ENCODE measurements at places on chromosomes 5 and 9.

DNA sequence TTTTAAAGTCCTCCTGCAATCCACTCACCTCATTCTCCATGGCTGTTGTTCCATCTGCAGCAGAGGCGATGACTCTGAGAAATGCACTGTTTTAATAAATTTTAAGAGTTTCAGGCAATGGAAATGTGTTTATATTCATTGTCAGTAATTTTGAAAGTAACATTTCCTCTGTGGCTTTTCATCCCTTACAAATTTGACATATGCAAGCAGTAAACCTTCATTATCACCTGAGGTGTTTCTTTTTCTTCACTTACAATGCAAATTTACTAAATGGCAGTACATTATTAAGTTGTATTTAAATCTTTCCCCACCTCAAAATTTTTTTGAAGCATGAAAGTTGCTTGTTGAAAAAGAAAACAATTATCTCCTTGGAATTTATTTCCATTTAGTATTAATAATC lies 136.9 kb downstream of the DIRAS2 start:
- DNase-seq: no peak

DNA sequence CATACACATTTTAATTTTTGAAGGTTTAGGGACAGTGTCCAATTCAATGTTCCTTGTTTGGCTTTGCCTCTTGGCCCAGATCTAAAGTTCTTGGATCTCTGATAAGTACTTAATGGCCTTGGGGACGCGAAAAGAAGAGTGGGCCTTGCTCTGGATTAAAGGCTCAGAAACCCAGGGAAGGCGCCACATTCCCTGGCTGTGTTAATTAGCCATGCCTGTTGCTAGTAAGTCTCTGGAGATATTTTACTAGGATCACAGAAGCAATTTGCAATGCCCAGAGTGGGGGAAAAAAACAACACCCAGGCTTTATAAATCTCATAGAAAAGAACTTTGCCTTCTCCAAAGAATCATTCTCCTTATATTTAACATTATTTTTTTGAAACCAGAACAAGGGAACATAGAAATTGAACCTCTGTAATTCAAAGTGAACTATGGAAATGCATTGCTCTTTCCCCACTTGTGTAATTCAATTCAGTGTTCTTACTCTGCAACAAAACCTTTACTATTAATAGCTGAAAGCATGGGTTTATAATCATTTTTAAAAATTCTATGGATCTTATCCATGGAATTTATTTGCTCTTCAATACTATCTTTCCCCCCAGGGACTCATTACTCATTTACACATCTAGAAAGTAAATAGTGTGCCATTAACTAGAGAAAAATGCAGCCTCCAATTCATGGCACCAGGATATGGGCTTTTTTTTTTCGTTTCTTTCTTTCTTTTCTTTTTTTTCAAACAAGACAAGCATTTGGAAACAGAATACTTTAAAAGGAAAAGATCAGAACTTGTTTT lies 172.2 kb upstream of the ANKRD55 start:
- DNase-seq: no peak

DNA sequence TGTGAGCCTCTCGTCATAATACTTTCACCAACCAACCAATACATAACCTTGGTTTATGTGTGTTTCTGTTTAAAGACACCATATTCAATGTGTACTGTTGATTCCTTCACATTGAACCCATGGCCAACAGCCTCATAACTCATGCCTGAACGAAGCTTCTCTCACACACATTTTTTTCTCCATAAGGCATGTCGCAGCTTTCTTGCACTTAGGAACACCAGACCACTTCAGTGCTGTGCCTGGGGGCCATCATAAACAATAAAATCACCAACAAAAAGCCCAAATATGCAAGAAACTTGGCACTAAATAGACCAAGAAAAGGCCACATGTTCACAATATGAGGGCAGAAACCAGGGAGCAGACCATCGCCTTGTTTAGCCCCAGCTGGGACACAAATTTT lies 192.2 kb downstream of the ROR2 start:
- DNase-seq: no peak

DNA sequence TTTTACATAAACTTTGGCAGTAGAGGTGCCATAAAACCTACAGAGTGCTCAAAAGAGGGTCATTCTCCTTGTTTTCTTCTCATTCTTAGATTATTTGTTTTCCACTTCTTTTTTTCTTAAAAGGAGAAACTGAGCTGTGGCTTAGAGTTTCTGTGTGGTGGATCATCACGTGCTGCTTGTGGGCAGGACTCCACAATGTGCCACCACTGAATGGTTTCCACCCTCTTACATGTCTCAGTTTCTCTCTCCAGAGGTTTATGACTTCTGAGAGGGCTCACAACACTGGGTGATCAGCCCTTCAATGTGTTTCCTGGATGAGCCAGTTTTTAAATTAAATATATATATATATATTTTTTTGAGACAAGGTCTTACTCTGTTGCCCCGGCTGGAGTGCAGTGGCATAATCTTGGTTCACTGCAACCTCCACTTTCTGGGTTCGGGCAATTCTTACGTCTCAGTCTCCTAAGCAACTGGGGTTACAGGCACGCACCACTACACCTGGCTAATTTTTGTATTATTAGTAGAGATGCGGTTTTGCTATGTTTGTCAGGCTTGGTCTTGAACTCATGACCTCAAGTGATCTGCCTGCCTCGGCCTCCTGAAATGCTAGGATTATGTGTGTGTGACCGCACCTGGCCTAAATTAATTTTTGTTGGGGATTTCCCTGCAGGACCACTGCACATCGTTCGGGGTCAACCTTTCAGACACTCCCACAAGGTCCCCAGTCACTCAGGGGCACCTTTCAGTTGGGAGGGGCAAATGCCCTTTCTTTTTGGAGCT lies 3.1 kb upstream of the UNC13B start:
- DNase-seq: no peak

DNA sequence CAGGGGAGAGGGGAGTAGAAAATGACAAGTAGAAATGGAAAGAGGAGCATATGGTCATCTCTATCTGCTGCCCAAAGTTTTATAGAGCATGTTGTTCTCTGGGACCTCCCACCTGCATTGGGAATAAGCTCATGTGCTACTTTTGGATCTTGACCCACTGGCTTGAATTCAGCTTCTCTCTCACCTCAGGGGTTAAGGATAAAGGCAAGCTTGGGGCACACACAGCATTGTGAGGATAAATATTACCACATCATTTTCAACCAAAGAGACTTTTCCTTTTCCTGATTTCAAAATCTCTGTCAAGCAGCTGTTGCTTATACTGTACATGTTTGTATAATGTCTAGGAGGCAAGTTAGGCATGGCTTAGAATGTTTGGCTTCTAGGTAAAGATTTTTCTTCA lies 16.6 kb downstream of the ATP10B start:
- DNase-seq: no peak

DNA sequence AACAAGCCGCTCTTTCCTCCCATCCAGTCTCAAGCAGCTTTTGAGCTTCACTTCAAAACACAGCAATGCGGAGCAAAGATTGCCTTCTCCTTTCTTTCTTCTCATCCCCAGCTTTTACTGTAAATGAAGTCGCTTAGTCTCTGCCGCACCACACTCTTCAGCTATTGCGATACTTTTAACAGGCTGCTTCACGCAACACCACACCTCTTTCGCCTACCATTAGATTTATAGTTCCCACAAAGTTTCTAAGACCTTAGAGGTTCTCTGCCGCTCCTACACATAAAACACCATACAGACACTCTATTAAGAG lies 711 bp downstream of the PGGT1B start:
- no peak for DNase-seq

DNA sequence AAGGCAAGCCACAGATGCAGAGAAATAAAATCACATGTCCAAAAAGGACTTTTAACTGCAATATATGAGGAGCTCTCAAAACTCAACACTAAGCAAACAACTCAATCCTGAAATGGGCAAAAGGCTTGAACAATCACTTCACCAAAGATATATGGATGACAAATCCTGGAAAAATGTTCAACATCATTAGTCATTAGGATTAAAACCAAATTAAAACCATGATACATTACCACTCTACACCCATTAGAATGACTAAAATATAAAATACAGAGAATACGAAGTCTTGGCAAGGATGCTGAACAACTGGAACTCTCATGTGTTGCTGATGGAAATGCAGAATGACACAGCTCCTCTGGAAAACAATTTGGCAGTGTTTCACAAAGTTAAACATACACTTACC lies 277.4 kb downstream of the TLE1 start:
- no peak for DNase-seq

GRCh38 chr5:151770383-151771258 lies 1.1 kb upstream of the G3BP1 start:
- DNase-seq: peak; percentile 55

DNA sequence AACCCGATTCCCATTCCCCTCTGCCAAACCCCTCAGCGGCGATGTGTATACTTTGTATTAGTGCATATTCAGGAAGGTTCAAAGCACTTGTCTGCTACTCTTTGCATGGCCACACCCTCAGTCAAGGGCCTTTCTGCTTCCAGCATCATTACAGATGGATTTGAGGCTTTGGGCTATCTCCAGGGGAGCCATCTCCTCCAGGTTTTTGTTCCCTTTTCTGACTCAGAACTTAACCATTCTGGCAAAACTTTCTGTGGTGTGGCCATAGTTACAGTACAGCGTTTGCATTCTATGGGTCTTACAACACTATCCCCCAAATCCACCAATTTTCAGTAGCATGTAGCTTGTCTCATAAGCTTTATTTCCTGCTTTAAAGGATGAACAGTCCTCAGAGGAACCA lies 36.0 kb upstream of the SVEP1 start:
- DNase-seq: no peak

DNA sequence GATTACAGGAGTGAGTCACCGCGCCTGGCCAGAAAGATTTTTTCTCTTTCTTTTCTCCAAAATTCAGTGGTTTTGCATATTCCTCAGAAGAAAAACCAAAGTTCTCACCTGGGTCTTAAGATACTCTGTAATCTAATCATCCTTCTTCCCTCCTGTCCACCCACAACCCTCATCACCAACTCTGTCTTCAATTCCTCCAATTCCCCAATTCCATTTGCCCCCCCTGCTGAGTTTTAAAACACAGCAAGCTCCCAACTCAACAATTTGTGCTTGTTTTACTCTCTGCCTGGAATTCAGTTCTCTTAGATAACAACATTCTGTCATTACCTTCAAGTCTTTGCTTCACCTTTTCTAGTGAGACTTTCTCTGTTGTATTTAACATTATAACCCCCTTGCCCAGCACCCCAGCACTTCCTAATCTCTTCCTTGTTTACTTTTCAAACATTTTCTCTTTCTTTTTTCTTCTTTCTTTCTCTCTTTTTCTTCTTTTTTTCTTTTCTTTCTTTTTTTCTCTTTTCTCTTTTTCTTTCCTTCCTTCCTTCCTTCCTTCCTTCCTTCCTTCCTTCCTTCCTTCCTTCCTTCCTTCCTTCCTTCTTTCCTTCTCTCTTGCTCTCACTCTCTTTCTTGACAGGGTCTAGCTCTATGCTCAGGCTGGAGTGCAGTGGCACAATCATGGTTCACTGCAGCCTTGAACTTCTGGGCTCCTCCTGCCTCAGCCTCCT lies 7.8 kb downstream of the TEX48 start:
- no peak for DNase-seq

DNA sequence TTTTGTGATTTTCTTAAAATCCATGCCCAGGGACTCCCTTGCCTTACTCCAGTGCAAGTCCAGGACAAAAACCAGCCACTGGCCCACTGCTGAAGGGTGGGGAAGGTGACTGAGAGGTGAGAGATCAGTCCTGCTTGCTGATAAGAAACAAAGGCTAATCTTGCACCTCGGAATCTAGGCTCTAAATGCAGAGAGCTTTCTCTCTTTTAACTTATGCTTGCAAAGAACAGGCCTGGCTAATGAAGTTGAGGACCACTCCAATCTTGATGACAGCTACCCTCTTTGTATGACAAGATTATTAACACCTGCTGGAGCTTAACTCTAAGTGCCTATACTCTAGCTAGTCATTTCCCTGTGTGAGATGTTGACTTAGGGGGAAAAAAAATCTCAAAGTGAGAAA lies 8.8 kb downstream of the TLE1 start:
- no peak for DNase-seq

DNA sequence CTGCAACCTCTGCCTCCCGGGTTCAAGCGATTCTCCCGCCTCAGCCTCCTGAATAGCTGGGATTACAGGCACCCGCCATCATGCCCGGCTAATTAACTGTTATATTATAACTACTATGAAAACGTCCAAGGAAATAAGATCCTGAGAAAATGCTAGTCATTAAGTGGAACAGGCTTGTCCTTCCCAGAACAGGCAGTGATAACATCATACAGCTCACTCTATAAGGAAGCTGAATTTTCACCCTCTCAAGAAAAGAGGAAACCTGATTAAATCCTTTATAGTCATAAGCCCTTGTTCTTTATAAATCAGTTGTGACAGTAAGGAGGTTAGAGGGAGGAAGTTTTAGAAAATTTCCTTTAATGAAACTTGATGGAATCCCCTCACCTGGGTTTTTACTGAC lies 163.9 kb upstream of the CLINT1 start:
- no peak for DNase-seq

DNA sequence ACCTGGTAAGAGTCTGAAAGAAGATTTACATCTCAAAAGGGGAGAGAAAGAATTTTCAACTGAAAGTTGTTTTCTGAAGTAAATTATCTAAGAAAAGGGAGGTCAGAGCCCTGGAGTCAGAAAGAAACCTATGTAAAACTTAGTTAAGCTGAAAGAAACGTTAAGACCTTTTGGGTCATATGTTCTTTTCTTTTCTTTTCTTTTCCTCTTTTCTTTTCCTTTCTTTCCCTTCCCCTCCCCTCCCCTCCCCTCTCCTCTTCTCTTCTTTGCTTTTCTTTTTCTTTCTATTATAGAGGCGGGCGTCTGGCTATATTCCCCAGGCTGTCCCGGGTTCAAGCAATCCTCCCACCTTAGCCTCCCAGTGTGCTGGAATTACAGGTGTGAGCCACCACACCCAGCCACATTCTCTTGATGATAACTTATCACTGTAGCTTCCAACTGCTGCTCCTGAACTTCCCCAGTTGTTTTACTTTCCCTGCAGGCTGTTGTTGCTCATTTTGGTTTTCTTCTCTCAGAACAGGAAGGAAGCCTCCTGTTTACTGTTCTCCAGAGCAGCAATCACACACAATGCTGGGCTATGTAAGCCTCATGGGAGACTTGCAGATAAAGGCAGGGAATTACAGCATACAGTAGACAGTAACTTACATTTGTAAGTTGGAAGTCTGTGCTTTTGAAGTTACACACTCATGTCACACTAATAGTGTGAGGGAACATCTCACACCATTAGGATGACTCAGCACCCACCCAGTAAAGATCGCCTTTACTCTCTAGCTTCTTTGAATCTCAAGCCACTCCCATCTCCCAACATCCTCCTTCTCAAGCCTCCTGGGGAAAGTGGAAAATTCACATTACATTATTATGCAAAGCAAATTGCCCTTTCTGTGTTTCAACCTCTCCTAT lies 2216.6 kb upstream of the WWC1 start:
- DNase-seq: no peak

- no peak for DNase-seq
These were observed 48.4 kb downstream of the GALNT10 start for GRCh38 chr5:154238776-154239481.

DNA sequence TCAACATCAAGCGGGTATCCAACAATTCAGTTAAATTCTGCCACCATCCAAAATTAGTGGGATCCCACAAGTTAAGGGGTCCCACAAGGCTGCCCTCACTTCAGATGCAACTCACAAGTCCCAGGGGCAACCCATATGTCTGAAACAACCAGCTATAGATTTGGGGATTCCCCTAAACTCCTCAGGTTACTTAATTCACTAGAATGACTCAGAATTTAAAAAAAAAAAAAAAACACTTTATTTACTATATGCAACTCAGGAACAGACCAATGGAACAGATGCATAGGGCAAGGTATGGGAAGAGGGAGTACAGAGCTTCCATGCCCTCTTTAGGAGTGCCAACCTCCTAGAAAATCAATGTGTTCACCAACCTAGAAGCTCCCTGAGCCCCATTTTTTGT lies 15.1 kb downstream of the AUH start:
- DNase-seq: no peak

- no peak for DNase-seq
These were observed 151.5 kb downstream of the GOLPH3 start for GRCh38 chr5:32022638-32023037.

Data from neural crest cell (in vitro differentiated cells).